ENCODE measurements at places on chromosomes 3 and 15.

DNA sequence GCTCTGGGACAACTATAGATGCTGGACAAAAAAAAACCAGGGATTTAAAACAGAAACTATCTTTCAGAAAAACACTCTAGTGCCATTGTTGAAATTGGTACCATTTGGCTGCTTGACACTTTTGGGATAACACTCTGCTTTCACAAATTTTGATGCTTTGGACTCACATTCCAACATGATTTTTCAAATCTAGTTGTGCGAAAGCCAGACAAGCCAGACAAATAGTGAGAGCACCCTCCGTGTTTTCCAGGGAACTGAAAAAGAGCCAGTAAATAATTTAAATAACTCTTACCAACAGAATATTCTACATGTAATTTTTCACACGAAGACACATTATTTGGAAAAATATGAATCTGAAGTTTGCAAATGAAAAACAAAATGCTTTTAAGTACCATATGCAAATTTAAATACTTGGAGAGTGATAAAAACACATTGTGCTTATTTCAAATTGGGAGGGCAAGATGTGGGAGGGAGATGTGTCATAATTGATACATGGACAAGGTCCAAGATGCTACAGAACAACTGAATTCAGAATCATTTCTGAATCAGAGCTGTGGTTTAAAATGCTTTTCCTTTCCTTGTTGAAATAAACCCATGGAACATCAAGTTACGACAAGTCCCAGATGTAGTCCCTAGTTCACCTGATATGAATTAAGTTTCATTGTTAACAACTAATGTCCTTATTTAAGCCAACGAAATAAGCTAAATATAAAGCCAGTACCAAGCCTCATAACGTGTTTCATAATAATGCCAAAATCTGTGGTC, 144.2 kb upstream of the SOX2 start:
- no peak for DNase-seq

DNA sequence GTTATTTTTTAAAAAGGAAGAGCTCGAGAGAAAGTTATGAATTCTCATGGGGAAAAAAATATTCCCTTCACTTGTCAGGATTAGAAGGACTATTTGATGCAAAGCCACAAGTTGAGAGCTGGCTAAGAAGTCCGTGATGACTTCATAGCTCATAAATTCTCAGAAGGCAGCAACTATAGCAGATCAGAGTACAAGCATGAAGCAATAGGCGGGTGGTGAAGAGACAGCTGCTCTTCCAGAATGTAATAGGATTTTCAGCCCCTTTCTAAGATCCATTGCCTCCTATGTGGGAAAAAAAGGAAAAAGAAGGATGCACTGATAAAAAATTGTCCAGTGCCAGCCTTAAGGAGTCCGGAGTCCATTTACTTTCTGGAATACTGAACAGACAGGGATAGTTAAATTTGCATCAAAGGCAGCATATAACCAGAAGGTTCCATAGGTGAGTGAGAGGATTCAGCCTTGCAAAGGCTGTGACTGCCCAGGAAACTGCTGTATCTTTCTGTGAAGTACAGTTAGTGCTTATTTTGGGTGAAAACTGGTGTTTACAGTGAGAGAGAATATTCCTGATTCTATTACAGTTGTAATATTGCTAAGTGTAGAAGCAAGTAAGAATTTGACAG, 929.5 kb upstream of the ALCAM start:
- no peak for DNase-seq

GRCh38 chr3:39202094-39202493, 9.7 kb upstream of the XIRP1 start:
- DNase-seq = no peak

GRCh38 chr15:72965671-72966070, 86.6 kb upstream of the NEO1 start:
- no peak for DNase-seq

GRCh38 chr3:158308236-158308928, 198.5 kb downstream of the RSRC1 start:
- DNase-seq = no peak

DNA sequence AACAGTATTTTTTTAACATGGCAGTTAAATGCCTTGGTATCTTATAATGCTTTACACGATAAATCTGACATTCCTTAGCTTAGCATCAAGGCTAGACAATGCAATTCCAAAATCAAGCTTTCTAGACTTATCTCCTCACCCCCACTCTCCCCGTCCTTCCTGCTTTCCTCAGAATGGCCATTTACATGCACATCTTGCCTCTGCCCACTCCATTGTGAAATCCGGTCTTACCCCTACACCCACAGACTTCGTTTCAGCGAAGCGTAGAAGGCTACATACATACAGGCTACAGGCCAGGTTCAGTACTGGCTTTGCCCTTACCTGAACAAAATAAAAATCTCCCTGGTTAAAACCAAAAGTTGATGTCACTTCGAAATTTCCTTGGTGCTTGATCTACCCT, 58.6 kb upstream of the SLC12A8 start:
- no peak for DNase-seq

DNA sequence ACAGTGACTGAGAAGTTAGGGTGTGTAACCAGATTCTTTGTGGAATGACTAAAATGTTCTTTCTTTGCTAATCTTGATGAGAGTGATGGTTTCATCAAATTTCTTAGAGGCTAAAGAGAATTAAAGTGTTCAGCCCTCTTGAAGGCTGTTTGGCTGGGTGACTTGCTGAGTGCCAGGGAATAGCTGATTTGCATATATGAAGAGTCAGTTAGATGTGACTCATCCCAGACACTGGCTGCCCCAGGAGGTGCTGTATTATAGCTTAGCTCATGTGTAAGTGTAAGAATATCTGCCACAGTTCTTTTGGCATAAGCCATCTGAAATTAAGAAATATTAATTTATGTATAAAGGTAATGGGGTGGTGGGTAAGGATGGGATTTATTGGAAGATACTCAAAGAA, 535.1 kb downstream of the NLGN1 start:
- no peak for DNase-seq

DNA sequence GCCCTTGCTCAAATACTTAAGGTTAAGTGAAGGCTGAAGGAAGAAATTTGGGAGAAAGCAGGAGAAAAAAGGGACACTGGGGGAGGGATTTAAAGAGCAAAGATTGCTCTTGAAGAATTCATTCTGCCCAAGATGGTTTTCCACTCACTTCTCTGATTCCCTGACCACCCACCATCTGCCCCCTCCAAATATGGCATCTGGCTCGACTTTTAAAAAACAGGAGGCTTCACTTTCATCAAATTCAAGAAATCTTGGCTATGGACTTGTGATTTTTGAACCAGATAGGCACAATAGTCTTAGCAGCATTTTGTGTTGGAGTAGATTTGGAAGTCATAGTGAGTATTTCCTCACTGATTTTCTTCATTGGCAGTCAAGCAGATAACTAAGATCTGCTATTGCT, 574.4 kb upstream of the SUCLG2 start:
- no peak for DNase-seq

DNA sequence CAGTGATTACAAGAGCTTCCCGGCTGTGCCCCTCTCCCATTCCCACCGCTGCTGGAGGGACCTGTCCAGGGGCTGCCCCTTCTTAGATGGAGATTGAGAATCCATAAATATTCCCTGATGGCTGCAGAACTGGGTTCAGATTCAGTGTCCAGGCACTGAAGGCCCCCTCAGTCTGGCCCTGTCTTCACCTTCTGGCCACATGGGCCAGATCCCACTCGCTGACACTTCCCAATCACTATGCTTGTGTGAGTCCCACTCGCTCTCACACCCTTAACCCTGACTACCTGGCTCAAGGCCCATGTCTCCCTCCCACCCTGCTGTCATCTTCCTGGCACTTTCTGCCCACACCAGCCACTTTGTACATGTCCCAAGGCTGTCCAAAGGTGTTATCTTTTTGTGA, 15.5 kb upstream of the MRPS22 start:
- DNase-seq = no peak

DNA sequence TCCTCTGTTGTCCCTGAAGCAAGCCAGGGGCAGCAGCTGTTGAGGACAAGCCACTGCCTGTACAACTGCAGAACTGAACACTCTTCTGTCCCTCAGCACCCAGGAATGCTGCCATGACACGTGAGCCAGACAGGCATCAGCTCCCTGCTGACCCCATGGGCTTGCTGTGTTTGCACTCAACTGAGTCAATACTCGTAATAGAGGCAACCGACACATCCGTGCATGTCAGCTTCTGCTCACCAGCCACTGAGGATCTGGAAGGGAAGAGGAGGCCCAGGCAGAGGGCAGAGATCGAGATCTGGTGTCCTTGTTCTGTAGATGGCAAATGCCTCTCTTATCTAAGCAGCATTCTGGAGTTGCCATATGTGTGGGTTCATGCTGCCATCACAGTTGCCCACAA, 54.3 kb upstream of the SEC61A1 start:
- no peak for DNase-seq

GRCh38 chr3:17949101-17949500, 206.7 kb upstream of the TBC1D5 start:
- DNase-seq = no peak

DNA sequence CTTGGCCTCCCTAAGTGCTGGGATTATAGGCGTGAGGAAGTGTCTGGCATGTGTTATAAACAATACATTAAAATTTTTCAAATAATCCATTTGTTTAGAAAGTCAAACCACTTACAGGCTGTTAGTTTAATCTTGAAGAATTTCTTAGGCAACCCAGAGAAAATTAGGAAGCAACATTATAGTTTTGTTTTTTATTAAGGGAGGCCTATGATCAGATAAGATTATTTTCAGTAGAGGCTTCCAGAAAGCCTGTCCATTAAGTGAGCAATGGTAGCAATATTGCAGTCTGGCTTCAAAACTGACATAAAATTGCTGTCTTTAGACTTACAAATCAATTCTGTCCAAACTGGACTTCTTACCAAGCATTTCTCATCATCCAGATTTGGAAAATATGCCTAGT, 49.6 kb downstream of the CD47 start:
- no peak for DNase-seq

DNA sequence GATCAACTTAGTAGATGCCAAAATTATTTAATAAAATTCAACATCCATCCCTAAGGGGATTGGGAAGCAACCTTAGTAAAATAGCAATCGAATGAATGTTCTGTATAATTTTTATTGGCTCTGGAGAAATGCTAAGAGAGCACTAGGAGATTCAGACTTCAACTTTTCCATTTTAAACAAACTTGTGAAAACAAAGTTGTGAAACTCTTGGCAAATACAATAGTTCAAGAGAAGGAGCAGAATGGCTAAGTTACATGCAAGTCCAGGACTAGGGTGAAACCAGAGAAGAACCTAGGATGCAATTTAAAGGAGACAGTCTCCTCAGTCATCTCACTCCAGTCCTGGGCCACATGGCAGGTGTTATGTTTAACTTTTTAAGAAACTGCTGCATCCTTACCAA, 16.7 kb upstream of the ZNF280D start:
- DNase-seq = no peak

- DNase-seq = no peak
Measured at GRCh38 chr3:102068327-102068726, 219.0 kb downstream of the NFKBIZ start.

- DNase-seq = no peak
Measured at GRCh38 chr3:42960786-42961185, 18.3 kb upstream of the GASK1A start.

DNA sequence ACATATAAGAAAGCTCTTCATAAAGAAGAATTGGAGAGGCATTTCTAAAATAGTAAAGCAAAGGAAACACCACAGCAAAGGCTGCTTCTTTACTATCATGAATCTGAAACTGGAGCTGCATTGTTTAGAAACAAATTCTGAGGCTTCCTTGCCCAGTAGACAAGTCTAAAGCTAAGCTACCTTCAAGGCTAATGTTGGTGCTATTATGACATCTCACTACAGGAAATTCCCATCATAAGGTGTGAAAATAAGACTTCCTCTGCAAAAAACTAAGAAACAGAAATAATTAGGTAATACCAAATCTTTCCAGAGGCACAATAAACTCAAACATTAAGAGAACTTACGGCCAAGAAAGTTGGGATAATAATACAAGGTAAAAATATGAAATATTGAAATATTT, 89.9 kb upstream of the P3H2 start:
- DNase-seq = no peak

DNA sequence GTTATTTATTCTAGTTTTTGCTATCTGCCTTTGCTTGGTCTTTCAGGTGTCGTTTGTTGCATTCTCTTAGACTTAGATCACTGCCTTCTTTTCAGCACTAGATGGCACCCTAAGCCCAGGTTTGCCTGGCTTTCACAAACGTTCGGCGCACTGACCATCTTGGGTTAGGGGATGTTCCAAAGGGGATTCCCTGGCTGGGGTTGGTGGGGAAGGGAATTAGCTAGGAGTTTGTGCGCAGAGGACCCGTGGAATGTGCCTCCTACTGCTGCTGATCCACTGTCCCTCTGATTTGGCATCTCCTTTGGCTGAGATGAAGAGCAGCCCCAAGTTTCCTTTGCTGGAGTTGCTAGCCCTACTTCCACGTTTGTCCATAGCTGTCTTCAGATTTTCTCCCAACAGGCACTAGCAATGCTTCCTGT, 33.9 kb downstream of the PFN2 start:
- DNase-seq = peak; percentile 43

DNA sequence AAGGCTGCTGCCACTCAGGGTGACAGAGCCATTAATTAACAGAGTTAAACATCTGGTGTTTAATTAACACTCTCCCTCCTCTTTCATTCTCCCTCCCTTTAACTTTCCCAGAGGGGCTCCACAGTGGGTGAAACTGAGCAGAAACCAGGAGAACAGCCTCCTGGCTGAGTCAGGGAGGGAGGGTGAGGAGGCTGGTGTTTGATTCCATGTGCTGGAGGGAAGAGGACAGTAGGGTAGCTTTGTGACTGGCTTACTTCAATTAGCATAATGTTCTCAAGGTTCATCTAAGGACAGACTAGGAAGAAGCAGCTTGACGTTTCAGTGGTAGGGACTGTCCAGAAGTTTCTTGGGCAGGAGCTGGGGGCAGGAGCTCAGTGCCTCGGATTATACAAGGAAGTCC, 62.8 kb downstream of the SEMA5B start:
- no peak for DNase-seq

- DNase-seq = no peak
Measured at GRCh38 chr15:63473749-63473998, 30.7 kb upstream of the USP3 start.

DNA sequence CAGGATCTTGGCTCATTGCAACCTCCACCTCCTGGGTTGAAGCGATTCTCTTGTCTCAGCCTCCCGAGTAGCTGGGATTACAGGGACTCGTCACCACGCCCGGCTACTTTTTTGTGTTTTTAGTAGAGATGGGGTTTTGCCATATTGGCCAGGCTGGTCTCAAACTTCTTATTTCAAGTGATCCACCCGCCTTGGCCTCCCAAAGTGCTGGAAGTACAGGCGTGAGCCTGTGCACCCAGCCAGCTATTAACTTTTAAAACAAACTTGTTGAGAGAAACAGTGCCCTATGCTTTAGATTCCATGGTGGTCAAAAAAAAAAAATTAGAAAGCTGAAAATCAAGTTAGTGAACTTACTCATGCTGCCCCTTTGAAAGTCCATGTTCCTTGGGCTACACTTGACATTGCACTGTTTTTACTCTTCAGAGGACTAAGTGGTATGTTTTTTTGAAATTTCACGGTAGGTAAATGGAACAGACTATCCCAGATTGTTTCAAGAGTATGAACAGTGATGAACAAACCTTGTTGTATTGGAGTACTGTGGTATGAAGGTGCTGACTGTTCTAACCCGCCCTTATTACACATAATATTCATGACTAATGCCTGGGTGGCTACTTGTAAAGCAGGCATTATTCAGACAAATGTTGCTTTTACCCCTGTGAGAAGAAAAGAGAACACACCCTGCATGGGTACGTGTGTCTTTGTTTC, 206.9 kb downstream of the KLHL25 start:
- DNase-seq = no peak

- DNase-seq = no peak
Measured at GRCh38 chr15:25548600-25548999, 109.8 kb upstream of the UBE3A start.
